Choroid plexus epithelial cell (primary cell): ENCODE measurements at places on chromosomes 4 and X.
A peak's percentile ranks its signal among the peaks of the same experiment; 100 is the strongest.

DNA sequence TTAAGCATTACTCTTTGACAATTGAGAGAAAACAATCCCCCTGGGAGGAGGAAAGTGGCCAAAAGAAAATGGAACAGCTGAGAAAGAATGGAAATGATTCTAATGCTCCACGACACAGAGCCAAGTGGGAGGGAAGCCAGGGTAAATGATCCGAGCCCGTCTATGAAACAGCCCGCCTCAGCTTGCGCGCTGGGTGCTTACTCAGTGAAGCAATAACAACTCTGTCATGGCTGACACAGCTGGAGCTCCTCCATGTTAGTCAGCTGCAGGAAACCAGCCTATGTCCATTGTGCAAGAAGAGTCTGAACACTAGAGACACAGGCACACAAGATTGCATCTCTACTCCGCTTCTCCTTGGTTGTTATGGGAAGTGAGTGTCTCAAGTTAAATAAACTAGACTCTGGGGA lies 19.3 kb downstream of the NOA1 start:
- DNase-seq: peak; percentile 99

- DNase-seq: no peak
Observed at GRCh38 chr4:98802770-98803198, 126.1 kb downstream of the EIF4E start.

- peak; percentile 63 for DNase-seq
Observed at GRCh38 chr4:94349193-94349592, 6.6 kb upstream of the HPGDS start.

- no peak for DNase-seq
Observed at GRCh38 chr4:110733901-110734300, 111.0 kb upstream of the PITX2 start.

GRCh38 chrX:132676561-132677186 lies 187.8 kb upstream of the MBNL3 start:
- peak; percentile 2 for DNase-seq

DNA sequence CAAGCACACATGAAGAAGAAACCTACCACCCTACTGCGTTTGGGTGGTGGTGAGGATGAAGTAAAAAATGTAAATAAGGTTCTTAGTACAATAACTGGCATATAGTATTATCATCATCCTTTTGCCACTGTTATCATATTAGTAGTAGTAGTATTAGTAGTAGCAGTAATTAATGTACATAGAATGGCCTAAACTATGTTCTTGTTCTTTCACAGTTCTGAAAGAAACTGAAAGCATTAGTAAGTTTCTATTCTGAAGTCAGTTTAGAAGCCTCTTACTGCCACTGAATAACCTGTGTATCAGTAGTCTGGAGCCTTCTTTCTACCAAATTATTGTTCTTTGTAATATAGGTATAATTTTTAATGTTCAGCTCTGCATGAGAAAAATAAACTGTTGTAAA lies 21.0 kb downstream of the COL4A6 start:
- DNase-seq: no peak

DNA sequence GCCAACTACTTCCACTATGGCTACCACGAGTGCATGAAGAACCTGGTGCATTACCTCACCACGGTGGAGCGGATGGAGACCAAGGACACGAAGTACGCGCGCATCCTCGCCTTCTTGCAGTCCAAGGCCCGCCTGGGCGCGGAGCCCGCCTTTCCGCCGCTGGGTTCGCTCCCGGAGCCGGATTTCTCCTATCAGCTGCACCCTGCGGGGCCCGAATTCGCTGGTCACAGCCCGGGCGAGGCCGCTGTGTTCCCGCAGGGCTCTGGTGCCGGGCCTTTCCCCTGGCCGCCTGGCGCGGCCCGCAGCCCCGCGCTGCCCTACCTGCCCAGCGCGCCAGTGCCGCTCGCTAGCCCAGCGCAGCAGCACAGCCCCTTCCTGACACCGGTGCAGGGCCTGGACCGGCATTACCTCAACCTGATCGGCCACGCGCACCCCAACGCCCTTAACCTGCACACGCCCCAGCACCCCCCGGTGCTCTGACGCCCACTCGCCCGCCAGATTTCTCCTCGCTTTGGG lies 2.1 kb downstream of the HELT start:
- peak; percentile 39 for DNase-seq
